Activated CD4-positive, CD25-positive, alpha-beta regulatory T cell treated with anti-CD3 and anti-CD28 coated beads, Interleukin-2, amount 50 U/mL, for 16 hours (primary cell): ENCODE measurements at places on chromosomes 5 and 9.

- DNase-seq = no peak
These were observed 746 bp downstream of the STRBP start for GRCh38 chr9:123267481-123268198.

DNA sequence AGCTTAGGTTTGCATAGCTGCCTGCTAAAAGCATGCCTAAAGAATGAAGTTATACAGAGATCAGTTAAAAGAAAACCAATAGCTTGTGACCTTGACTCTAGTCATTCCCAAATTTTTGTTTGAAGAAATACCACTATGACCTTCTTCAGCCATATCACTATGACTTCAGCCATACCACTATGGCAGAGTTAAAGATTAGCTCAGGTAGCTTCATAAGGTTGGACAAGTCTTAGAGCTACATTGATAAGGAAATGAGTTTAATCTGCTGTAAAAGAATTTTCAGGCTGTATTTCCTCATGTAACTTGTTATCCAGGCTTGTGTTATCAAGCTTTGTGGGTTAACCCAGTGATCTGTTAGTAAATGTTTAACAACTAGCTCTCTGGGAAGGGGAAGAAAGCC is 30.7 kb downstream of the C6 start:
- DNase-seq = no peak

DNA sequence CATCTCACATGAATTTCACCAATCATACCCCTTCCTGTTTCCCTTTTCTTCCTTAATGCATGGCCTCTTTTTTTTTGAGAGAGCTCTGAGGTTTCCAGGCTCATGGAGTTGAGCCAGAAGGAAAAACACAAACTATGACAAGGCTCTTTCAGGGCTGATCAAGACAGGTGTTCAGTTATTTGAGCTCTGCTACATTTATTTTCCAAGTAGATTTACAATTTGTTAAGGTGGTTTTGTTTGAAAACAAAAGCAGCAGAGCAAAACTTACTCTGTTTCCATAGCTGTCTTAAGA is 62.4 kb upstream of the IL7R start:
- no peak for DNase-seq

- no peak for DNase-seq
These were observed 115.3 kb downstream of the SMC2 start for GRCh38 chr9:104209387-104209786.

- no peak for DNase-seq
These were observed 18.1 kb downstream of the FYB1 start for GRCh38 chr5:39201160-39201780.

GRCh38 chr5:8505196-8505595 is 636.2 kb downstream of the MTRR start:
- no peak for DNase-seq
